ENCODE measurements at places on chromosomes 7 and 10. TPM values are rescaled to one million over a fixed set of nuclear protein-coding genes. Genes with fewer than 3 reads are reported as not detected.

SMO gene
- total RNA-seq, result 4.2 TPM

GRCh38 chr10:30092151-30092790, 32.9 kb upstream of the JCAD start:
- no peak for DNase-seq

DNA sequence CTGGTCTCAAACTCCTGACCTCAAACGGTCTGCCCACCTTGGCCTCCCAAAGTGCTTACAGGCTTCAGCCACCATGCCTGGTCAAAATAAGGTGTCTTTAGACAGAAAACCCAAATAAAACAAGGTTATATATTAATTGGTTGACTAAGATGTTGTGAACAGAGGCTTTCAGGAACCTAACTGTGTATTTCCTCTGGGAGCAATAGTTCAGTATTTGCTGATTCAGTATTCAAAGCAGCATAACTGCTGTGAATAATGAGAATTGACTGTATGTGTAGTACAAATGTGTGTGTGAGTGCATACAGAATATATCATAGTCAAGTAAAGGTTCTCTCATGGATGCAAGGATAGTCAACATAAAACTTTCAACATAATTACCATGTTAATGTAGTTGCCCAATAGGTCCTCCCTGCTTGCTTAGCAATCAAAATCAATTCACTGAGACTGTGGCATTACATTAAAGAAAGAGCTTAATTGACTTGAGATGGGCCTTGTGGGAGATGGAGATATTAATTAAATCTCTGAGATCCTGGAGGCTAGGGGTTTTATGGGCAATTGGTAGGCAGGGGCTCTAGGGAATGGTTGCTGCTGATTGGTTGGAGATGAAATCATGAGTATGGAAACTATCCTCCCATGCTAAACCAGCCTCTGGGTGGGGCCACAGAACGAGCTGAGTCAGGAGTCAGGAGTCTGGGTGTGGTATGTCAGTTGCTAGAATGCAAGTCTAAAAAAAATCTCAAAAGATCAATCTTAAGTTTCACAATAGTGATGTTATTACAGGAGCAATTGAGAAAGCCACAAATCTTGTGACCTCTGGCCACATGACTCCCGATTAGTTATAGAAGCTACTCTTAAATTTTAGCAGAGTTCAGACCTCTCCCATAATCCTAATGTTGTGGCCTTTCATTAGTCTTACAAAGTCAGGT, 162.7 kb downstream of the AKR1D1 start:
- peak; percentile 7 for DNase-seq

GRCh38 chr7:2209961-2210323, 22.8 kb downstream of the MAD1L1 start:
- no peak for DNase-seq

DNA sequence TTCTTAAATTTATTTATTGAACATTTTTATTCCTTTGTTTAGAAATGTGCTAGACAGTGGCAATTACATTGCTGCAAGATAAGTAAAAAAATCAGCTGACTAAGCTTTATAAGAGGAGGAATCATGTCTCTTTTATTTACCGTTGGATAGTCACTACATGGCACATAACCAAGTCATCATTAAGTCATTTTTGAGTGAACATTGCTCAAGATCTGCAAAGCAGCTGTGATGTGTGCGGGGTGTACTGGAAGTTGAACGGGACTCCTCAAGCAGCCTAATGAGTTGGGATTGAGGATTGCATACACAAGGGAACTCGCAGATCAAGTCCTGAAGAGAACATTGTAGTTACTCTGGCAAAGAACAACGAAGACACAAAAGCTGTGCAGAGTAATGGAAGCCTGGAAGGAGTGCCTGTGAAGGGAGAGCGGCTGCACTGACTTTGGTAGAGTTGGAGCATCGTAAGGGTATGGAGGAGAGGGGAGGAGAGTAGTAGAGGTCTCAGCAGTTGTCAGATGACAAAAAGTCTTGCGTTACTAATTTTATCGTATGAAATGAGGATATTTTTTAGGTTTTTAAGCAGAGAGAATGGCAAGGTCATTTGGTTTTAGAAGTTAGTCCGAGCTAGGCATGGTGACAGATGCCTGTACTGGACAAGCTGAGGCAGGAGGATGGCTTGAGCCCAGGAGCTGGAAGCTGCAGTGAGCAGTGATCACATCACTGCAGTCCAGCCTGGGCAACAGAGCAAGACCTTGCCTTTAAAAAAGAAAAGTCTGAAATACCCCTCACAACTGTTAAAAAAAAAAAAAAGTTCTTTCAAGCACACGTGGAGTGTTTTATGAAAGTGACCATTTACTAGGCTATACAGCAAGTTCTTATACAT, 95.1 kb downstream of the BMPR1A start:
- peak; percentile 61 for DNase-seq

ZNF3 gene
- total RNA-seq, result 71.3 TPM

- no peak for DNase-seq
Observed at GRCh38 chr7:128154504-128154903, 86.6 kb upstream of the LEP start.

DNA sequence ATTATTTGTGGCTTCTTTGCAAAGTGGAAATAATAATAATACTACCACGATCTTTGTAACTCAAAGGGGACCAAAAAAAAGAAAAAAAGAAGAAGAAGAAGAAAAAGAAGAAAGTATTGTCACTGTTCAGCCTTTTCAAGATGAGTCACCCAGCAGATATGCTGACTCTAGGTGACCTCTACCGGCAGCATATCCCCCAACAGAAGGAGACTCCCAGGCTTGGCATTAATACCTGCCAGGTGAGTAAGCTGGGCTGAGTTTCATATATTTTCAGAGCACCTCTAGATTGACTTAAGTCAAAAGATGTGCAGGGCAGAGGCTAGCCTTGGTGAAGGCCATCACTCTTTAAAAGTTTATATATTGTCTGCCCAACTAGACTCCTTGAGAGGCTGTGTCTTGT, 30.4 kb upstream of the GPR26 start:
- DNase-seq, result no peak

CPN1 gene
- not detected for total RNA-seq

EIF4H gene
- 225 TPM for total RNA-seq

- no peak for DNase-seq
Observed at GRCh38 chr7:139949629-139950028, 113.1 kb downstream of the PARP12 start.

DNA sequence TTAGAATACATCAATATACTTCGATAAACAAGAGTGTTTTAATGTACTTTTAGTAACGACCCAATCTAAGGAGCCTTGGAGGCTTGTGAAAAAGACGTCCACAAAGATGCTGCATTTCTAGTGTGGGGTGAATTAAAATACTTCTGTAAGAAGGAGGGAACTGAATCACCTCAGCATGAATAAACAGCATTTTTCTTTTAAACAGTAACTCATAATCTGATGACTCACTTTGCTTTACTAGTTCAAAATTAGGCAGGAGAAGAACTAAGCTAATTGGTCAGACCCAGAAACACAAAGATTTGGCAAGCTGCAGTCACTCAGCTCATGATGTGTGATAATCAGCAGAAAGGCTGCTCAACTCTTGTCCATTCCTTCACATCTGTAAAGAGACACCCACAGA, 24.2 kb downstream of the NCOA4 start:
- peak; percentile 64 for DNase-seq

DNA sequence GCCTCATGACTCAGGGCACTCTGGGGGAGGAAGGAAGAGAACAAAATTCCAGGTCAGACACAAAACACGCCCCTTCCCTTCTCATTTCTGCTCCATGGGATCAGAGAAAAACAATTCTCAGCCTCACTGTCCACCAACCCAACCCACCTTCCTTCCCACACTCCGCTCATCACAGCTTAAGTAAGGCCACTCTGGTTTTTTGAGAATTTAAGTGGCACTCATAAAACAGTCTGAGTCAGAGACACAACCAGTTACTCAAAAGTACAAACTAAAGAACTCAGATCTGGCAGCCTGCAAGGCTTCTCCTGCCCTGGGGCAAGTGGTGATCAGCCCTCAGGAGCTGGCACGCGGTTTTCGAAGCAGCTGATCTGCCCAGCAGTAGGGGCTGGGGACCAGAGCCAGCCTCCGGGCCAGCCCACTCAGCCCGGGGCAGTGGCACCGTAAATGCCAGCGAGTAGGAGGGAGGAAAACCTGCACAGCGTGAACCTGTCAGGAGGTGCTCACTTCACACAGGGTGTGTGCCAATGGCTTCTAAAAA, 39.1 kb upstream of the ABLIM1 start:
- DNase-seq, result no peak

GRCh38 chr10:13924040-13924725, 337.4 kb downstream of the PRPF18 start:
- DNase-seq, result peak; percentile 97

GRCh38 chr10:86666538-86666937, 1.8 kb upstream of the LDB3 start:
- no peak for DNase-seq

DNA sequence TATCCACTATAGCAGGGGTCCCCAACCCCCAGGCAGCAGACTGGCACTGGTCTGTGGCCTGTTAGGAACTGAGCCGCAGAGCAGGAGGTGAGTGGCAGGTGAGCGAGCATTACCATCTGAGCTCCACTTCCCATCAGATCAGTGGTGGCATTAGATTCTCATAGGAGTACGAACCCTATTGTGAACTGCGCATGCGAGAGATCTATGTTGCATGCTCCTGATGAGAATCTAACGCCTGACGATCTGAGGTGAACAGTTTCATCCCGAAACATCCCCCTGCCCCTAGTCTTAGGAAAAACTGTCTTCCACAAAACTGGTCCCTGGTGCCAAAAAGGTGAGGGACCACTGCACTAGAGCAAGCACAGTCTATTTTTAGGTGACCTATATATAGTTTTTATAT, 23.6 kb downstream of the ASZ1 start:
- DNase-seq, result no peak

- no peak for DNase-seq
Observed at GRCh38 chr10:59133841-59134593, 42.4 kb upstream of the PHYHIPL start.

LBX1 gene
- total RNA-seq, result 0.08 TPM

DNA sequence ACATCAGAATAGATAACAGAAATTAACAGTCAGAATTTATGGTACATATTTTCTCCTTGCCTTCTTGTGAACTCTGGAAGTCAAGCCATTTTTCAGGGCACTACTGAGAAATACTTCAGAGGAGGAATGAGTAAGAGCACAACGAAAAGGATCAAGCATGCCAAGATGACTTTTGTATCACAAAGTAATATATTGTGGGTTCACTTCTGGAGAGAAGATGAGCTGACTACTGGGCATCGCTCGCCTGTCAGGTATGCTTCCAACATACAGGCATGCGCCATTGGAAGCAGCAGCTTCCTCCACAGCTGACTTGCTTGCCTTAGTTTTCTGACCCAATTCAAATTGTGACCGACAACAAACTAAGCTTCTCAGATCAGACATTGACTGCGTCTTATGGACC, 137.3 kb downstream of the VTI1A start:
- DNase-seq, result no peak

FAM13C gene
- 9.1 TPM for total RNA-seq

PTPRZ1 gene
- 0.72 TPM for total RNA-seq

TMEM273 gene
- not detected for total RNA-seq

NRCAM gene
- total RNA-seq, result 5.4 TPM

DNA sequence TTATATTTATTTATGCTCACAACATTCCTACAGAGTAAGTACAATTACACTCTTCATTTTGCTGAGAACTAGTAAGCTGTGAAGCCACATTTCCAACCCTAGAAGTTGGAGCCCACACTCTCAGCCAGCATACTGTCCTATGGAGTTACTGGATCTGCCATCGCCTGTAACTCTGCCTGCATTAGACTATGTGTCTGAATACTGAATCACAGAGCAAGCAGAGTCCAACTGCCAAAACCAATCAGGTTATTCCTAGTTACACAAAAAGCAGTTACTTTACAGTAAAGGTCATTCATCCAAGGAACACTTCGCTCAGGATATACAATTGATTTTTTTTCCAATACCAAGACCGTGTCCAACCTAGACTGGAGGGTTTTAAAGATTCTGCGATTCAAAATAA, 21.5 kb downstream of the CTAGE6 start:
- DNase-seq, result no peak

- no peak for DNase-seq
Observed at GRCh38 chr10:11441151-11441535, 170.3 kb downstream of the USP6NL start.

- DNase-seq, result no peak
Observed at GRCh38 chr7:77327932-77328628, 88.1 kb downstream of the GSAP start.

DNA sequence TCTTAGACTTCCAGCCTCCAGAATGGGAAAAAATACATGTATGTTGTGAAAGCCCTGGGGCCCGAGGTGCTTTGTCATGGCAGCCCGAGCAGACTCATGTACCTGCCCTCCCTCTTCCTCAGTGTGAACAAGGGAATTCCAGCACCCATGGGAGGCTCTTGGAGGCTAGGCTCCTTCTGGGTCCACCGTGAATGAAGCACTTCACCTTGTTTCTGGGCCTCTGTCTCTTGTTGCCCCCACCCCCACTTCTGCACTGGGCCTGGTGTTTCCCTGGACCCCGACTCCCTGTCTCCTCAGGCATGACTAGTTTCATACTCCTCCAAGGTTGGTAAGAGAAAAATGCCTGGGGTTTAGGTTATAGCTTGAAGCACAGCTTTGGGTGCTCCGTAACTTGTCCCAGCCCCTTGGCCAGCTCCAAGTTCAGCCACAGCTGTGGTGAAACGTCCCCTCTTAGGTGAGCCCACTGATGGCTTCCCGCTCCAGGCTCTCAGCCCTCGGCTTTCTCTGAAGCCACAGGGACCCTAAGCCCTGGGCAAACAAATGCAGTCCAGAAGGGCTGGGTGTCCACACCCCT, 30.2 kb upstream of the ARHGAP22 start:
- no peak for DNase-seq

DNA sequence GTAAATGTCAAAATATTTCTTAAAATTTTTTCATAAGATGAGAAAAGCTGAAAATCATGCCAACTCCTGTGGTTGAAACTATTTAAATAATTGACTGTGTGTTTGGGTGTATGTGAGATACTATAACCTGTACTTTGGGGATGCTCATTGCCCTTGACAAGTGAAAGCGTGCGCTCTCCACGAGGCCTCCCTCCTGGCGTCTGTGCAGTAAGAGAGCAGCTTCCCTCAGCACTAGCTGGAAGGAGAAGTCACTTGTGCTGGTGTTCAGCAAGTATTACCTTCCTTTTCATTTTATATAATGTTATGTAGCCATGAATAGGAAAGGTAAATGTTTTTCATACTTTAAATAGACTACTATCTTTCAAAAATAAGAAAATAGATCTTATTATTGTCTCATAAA, 118.9 kb downstream of the ZEB1 start:
- DNase-seq, result no peak

DNA sequence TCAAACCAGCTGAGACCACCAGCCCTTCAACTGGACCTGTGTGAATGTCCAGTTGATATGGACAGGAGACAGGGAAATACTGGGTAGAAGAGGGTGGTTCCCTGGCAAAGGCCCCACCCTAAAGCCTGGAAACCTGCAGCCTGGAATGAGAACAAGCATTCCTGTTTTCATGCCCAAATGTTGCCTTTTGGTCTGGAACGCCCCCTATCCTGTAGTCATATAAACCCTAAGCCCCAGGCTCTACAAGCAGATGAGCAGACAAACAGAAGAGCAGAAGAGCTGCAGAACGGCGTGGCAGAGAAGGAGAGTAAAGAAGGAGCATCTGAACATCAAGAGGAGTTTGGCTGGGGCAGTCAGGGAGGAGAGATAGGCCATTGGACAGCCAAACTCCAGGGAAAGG, 38.4 kb downstream of the SYPL1 start:
- no peak for DNase-seq

ZNF37A gene
- total RNA-seq, result 6.0 TPM

NEUROG3 gene
- total RNA-seq, result not detected

GRCh38 chr7:70631718-70632117, 500.2 kb upstream of the GALNT17 start:
- no peak for DNase-seq

GRCh38 chr7:191105-191980, 1.0 kb upstream of the FAM20C start:
- peak; percentile 91 for DNase-seq

Measured in fibroblast of the aortic adventitia (primary cell).